Stimulated activated naive CD8-positive, alpha-beta T cell treated with anti-CD3 and anti-CD28 coated beads, Interleukin-15, amount 100 ng/mL, for 72 hours (primary cell): ENCODE measurements at places on chromosomes 6 and 20.

DNA sequence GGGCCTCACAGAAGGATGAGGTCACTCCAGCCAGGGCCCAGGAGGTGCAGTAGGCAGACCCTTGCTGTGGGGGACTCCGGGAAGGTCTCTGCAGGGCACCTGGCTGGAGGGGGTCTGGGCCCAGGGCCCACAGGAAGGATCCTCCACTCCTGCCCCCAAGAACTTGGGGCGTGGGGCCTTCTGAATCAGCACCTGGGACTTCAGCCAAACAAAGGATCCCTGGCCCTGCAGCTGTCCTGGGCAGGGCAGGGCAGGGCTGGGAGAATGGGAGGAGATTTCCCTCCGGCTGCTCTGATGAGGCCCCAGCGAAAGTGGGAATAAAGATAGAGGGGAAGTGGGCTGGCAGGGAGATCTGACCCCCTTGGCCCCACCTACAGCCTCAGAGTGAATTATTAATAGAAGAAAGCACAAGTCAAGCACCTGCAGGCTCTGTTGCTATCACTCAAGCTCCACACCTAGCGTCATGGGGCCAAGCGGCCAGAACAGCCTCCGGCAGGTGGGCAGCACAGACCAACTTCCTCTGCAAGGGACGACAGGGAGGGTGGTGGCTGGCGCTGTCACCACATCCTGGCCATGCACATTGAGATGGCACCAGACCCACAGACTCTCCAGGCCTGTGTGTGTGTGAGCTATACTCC, 61.6 kb upstream of the MRPS10 start:
- DNase-seq, result peak; percentile 29

GRCh38 chr6:43914272-43915147, 144.5 kb downstream of the VEGFA start:
- DNase-seq, result no peak

- DNase-seq, result no peak
Observed at GRCh38 chr6:11769811-11770545, 8.6 kb downstream of the ADTRP start.

DNA sequence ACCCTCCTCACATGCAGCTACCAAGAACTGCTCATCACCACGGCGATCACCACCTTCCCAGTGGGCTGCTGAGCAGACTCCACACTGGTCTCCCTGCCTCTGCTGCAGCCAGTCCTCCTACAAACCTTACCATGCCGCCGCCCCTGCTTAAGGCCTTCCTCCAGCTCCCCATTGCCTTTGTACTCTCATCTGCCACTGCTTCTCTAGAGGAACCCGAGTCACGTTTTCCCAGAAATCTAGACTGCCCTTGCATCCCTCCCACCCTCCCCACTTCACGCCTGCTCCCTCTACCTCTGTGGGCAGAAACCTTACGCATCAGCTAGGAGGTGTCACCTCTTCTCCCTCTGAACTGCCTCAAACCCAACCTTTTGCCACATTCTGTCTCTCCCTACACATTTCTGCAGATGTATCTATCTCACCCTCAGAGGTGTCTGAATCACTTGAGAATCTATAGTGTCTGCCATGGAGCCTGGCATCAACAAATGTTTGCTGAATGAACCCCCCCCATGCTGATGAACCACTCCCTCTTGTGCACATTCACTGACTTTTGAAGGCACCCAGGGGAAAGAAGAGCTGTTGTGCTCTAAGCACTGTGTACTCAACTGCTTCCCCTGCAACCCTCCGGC, 4.3 kb downstream of the E2F1 start:
- DNase-seq, result no peak

DNA sequence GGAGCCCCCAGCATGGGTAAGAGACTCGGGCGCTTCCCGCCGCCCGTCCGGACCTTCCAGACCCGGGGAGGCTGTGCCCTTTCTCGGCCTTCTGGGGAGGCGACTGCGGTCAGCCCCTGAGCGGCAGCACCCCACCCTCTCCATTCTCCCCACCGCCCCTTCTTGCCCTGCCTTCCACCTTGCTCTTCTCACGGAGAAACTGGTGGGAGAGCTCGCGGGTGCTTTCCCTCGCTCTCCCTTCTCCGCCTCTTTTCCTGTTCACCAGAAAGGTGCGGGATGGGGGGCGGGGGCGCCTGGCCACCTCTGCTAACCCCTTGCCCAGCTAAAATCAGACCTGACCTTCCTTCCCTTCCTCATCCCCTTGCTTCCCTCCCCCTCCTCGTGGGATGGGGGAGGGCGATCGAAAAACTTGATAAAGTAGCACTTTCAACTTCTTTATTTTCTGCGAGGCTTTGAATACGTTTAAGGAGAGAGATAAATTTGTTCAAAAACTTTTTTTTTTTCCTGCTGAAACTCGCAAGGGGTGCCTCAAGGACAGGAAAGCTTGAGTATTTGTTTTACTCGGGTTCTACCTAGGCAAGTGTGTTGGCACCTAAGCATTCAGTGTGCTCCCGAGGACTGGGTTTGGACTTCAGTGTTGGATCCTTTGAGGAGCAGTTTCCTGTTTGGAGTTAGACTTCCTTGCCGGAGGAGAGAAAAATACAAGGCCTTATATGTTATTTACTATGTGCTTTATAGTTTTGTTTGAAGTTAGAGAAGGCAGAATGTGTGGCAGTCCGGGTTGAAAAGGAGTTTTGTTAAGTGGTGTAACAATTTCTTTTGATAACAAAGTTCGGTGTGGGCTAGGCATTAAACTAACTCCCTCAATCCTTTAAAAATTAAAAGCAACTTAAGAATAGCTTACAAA, 897 bp downstream of the CD2AP start:
- DNase-seq, result no peak

DNA sequence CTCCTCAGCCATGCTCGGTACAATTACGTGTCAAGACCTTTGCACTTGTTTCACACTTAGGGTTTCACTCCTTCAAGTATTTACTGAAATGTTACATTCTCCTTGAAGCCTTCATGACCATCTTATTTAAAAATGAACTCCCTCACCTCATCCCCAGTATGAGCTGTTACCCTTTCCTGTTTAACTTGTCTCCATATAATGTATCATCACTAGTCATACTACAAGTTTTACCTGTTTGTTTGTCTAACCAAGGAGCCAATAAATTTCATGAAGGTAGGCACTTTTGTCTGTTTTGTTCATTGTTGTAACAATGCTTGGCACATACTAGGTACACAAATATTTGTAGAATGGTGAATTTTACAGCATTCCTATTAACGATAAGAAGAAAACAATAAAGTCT, 46.1 kb upstream of the MTRF1L start:
- DNase-seq, result no peak

GRCh38 chr6:1364791-1365190, 24.6 kb upstream of the FOXF2 start:
- no peak for DNase-seq

DNA sequence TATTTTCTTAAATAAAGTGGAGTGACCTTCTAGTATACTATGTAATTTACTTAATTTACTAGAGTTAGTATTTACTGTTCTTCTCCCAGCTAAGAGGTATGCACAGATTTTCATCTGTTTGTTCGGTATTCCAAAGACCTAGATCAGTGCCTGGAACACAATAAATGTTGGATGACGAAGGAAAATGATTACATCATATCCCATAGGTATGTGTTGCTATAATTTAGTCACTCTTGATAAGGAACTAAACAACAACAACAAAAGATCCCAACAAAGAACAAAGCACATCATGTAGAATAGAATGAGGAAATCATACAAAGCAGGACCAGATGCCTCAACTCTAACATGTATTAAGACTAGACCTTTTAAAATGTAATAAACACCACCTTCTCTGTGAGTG, 89.6 kb upstream of the ADGRF1 start:
- DNase-seq, result no peak
